Stimulated activated CD4-positive, alpha-beta T cell treated with anti-CD3 and anti-CD28 coated beads, Interleukin-1b, Interleukin-23, amount 100 ng/mL, for 48 hours (primary cell): ENCODE measurements at places on chromosomes 2 and 18.

DNA sequence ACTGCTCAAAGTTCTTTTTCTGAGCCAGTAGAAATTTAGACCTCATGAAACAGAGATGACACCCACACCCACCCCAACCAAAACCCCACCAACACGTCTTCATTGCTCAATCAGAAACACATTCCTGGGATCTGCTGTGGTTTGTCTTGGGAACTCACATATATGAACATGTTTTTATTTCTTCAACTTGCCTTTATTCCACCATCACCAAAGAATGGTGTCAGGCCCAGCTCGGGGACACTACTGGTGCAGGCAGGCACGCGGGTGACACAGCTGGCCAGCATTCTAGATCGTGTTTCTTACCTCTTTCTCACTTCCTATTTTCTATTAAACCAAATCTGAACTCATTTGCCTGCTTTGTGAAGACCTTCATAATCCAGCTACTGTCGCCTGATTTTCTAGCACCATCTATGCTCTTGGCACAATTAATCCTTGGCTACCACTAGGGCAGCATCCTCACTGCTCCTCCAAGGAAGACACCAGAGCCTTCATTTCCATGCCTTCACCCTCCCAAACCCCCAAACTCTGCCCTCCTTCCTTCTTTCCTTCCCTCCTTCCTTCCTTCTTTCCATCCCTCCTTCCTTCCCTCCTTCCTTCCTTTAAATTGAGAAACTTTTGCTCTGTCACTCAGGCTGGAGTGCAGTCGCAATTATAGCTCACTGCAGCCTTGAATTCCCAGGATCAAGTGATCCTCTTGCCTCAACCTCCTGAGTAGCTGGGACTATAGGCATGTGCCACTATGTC is 157.1 kb downstream of the BCL2 start:
- DNase-seq: peak; percentile 28

GRCh38 chr2:191417746-191418145 is 172.5 kb downstream of the MYO1B start:
- no peak for DNase-seq

DNA sequence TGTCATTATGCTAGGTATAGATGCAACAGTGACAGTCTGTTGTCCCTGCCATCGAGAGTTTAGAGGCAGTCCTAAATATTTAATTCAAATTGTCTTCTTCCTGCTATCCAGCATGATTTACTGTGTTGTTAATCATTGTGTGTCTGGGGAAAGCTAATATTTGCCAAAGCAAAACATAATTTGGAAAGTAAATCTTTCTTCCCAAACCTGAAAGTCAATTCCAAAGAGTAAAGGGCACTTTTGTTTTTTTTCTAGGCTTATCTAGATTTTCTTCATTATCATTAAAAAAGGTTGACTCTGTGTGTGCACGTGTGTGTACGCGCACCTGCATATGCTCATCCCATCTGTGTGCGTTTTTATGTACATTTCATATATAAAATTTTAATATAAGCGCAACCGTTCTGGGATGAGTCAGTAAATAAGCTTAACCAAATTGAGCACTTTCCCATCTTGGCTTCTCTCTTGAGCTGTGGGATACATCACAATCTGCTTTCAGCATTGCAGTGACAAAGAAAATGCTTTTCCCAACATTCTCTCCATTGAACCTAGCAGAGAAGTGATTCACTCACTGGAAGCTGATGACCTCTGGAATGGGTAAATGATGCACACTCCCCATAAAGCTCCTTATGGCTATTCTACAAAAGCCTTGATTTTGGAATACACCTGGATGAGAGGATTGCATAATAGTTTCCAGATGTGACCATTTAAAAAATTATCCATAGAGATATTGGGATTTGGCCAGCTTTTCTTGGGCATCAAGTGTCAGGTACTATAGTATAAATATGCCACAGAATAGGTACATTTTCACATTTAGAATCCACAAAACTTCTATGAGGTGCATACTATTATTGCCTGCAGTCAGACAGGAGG is 488.4 kb downstream of the ADCYAP1 start:
- no peak for DNase-seq

DNA sequence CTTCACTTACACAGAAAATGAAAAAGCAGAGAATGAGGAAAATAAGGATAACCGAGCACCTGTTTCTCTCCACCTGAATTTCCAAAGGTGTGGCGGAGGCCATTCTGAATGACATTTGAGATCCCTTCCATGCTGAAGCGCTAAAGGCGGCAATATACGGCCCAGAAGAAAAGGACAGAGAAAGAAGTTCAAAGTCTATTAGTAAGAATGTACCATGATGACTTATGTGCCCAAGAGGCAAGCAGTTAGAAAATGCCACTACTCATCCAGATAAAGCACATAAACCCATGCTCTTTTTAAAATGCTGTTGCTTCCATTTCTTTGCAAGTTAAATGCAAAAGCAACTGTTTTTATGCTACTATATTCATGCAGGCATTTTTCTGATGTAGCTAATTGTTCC is 37.2 kb downstream of the FEZ2 start:
- no peak for DNase-seq

GRCh38 chr2:33033606-33034081 is 86.9 kb downstream of the LTBP1 start:
- no peak for DNase-seq

- no peak for DNase-seq
Observed at GRCh38 chr2:21198637-21199036, 74.9 kb downstream of the TDRD15 start.

DNA sequence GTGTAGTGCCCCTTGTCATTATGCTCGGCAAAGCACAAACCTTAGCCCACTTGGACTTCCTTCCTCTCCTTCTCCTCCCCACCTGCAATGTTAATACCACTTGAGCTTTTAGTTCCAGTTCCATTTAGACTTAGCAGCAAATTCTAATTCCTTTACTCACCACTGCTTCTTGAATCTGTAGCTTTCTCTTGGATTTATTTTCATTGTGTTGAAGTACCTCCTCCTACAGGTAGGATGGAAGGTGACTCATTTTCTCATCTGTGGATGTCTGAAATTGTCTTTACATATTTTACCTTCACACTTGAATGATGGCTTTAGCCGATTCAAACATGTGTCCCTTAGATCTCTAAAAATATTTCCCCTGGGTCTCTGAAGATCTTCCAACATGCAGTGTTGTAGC is 32.8 kb upstream of the BIN1 start:
- no peak for DNase-seq

DNA sequence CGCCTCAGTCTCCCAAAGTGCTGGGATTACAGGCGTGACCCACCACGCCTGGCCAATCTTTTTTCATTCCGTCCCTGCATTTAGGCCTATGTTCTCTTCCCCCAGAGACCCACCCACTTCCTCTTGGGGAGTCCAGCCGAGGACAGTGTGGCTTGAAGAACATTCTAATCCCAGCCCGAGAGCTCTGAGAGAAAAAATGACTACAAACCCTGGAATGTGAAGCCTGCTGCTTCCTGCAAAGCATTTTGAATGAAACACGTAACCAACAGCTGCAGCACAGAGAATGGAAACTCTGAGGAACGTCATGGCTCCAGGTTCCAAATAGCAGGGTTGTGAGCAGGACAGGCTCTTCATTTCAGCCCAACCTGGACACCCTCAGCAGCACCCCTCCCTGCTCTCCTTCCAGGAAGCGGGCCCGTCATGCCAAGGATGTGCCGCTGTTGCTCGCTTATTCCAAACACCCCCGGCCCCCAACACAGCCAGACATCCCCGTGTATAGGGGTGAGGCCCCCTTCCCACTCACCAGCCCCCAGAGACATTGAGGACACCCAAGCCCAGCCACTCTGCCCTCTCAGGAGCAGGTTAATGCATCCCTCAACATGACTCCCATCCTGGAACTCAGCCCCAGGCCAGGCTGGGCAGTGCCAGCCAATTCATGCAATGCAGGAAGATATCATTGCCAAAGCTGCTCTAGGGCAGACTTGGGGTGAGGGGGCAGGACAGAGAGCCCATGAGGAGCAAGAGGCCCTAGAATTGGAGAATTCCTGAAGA is 139.8 kb downstream of the ZFP36L2 start:
- DNase-seq: no peak

DNA sequence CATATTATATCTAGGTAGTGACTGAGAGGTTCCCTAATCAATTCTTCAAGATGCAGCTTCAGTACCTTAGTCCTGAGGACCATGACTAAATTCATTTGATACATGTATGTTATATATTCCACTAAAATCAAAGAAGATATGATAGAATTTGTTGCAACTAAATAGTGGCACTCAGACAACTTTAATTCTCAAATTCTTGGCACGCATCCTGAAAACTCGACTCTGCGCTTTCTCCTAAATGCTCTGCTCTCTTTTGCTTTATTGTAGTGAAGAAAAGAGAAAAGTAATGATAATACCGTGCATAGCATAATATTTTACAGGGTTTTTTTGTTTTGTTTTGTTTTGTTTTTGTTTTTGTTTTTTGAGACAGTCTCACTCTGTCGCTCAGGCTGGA is 475.3 kb downstream of the ARHGAP15 start:
- no peak for DNase-seq
